ENCODE measurements at places on chromosomes 3 and 15.

- no peak for DNase-seq
Measured at GRCh38 chr15:23411841-23412240, 35.2 kb downstream of the GOLGA6L2 start.

DNA sequence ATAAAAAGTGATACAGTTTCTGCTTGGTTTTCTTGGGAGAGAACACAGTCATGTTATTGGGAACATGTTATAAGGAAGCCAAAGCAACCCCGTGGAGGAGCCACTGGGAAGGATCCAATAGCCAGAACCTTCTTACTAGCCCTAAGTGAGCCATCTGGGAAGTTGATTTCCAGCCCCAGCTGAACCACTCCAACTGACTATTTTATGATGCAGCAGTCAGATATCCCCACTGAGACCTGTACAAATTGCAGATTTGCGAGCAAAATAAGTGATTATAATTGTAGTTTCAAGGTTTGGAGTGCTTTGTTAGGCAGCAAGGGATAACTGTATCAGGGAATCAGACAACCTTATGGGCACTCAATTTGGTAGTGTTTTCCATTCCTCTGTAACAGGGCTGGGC lies 43.3 kb upstream of the ZPLD1 start:
- DNase-seq: no peak

DNA sequence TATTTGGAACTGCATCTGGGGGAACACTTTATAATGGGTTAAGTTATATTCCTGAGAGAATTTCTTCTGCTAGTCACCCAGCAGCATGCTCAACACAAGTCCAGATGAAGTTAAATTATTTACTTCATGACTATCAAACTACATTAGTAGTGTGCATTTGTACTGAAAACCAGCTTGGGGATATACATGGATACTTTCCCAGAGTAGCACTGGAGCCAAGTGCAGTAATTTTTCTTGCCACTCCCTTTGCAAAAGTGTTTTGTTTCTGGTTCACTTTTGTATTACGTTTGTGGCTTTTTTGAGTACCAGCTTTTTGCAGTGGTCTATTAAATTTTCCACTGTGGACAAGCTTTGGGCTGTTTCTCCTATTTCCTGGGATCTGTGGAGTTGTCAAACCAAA lies 243.0 kb downstream of the AGBL1 start:
- no peak for DNase-seq

DNA sequence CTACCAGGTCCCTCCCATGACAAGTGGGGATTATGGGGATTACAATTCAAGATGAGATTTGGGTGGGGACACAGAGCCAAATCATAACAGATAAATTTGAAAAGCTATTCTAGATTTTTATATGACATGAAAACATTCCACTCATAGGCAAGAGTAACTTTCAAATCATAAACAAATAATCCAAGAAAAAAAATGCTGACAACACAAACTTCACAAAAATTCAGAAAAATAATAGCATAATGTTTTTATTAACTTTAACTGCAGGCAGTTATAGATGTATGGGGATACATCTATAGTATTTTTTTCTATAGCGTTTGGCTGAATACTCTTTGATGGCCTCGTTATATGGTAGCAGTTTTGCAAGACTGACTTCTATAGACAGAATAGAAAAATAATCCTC lies 243.1 kb downstream of the ADAMTSL3 start:
- no peak for DNase-seq

GRCh38 chr15:68553994-68554720 lies 24.6 kb upstream of the CORO2B start:
- peak; percentile 75 for DNase-seq

- no peak for DNase-seq
Measured at GRCh38 chr3:135992072-135992471, 26.5 kb downstream of the PPP2R3A start.

- no peak for DNase-seq
Measured at GRCh38 chr3:159783780-159784742, 204.6 kb upstream of the IL12A start.

DNA sequence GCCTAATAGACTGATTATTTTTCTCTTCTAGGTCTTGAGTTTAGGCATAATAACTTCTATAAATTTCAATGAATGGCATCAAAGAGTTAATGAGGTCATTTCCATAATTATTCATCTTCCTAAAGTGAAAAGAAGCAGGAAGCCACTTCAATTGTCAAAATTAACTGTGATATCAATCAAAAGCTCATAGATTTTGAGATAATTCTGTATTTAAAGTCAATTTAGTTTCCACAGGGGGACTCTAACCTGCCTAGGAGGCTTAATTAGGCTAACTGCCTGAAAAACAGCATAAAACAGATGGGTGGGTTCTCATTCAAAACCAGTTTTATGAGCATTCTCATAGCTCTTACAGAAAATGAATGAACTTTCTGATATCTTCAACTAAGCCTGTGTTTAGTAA lies 177.8 kb downstream of the OTOL1 start:
- DNase-seq: no peak

GRCh38 chr3:189606774-189607173 lies 24.4 kb upstream of the TP63 start:
- DNase-seq: no peak

DNA sequence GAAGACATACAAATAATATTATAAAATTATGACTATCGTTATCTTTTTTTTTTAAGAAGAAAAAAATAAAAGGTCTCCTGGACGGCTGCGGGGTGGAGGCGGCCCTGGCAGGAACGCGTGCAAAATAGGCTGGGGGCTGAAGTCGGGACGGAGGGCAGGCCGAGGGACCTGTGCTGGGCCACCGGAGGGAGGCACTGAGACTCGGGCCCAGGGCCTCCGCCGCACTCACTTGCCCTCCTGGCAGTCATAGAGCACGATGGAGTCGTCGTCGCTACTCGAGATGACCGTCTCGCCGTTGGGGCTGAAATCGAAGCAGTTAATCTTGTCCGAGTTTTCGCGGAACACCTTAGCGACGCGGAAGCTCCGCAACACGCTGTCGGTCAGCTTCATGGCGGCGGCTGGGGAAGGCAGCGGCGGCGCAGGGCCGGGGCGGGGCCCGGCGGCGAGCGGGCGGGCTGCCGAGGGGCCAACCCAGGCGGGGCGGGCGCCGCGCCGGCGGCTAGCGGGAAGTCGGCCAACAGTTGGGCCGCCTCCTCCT lies 408 bp downstream of the WDR82 start:
- peak; percentile 62 for DNase-seq

GRCh38 chr3:37308247-37308646 lies 133.9 kb upstream of the LRRFIP2 start:
- peak; percentile 3 for DNase-seq

DNA sequence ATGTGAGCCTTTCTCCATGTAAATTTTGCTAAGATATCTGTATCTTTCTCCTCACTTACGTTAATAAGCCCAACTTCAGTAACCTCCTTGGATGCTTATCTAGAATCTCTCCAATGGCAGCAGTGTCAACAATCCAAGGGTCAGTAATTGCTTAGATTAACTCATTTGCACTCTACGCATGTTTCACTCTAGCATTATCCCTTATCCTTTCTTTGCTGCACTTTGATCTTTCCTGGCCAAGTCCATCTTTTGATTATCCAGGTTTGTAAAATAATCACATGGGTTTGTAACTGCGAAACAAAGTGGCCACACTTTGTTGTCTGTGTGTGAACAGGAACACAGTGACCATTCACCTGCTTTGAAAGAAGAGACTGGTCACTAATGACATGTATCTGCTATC lies 577.6 kb downstream of the RSL24D1 start:
- DNase-seq: no peak

DNA sequence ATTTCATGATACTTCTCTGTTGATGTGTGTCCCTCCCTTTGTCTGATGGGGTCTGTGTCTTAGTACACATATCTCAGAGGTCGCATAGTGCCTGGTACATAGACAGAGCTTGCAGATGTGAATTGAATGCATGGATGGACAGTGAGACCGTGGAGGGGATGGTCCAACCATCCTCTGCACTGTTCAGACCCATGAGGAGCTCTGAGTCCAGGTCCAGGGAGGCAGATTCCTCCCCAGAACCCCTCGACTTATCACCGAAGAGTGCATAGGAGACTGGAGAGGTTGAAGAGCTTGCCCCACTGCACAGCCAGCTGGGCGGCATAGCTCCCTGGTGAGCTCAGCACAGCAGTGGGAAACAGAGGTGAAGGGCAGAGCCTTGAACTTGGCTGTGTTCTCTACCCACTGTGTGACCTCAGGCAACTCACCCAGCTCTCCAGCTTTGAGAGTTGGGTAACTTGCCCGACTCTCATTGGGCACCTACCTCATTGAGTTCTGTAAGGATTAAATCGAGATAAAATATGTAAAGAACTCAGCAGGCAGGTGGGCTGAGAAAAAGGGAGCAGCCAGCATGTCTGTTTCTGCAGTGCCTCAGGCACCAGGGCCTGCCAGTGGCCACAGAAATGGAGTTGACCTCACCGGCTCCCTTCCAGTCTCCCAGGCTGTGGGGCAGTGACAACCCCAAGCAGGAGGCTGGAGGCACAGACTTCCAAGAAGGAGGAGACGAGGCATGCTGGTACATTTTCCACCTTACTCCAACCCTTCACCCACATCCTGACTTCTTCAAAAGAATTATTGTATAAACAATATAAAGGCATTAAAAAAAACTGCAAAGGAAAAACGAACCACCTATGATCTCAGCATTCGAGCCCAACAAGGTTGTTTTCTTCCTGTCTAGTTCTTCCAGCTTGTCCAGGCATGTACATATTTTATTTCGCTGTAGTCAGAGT lies 54.1 kb upstream of the TFRC start:
- no peak for DNase-seq

DNA sequence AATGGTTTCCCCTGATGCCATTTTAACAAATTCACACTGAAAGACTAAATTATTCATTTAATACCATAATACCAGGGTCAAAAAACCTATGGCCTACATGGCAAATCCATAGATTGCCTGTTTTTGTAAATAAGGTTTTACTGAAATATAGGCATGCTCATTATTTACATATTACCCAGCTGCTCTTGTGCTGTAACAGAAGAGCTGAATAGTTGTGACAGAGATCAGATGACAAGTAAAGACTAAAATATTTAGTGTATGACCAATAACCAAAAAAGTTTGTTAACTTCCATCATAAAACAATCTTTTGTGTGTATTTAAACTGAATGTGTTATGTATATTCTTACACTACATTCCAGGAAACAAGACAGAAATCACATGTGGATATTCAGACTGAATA lies 60.2 kb downstream of the DENND4A start:
- DNase-seq: no peak

DNA sequence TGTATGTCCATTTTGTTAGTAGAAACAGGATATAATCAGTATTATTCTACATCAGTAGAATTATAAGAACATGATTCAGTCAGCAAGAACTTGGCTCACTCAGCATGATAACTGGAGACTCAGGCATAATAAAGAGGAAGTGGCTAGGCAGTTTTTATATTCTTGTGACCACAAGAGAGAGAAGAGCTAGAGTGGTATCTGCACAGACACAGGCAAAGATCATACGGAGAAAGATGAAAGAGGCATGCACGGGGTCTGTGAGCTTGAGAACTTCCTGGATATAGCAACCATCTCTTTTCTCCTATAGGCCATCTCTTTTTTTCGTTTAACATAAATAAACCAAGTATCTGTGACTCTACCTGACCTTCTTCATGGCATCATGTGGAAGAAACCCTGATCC lies 46.8 kb downstream of the MYO5A start:
- DNase-seq: no peak

GRCh38 chr15:99446565-99447496 lies 119.0 kb upstream of the MEF2A start:
- DNase-seq: peak; percentile 56

- DNase-seq: no peak
Measured at GRCh38 chr15:50100486-50100885, 18.5 kb downstream of the ATP8B4 start.

DNA sequence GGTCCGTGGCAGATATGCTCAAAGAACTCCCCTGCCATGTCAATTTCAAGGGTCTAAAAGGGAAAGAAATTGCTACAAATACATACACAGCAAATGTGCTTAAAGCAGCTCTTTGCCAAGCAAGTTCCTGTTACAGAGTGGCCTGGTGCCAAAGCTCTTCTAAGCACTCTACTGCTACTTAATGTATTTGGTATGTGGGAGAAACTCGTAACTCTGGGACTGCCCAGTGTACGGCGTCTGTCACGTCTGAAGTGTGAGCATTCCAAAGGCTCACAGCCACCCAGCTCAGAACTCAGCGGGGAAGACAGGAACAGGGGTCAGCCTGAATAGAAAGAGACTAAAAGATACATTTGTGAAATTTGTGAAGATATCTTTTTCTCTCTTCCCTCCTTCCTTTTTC lies 54.6 kb downstream of the RBMS3 start:
- DNase-seq: peak; percentile 45

GRCh38 chr3:141986548-141987107 lies 110.2 kb downstream of the ATP1B3 start:
- DNase-seq: no peak

GRCh38 chr3:29279806-29280205 lies 1.1 kb upstream of the RBMS3 start:
- DNase-seq: no peak

GRCh38 chr3:120160050-120160449 lies 65.8 kb upstream of the GSK3B start:
- no peak for DNase-seq

DNA sequence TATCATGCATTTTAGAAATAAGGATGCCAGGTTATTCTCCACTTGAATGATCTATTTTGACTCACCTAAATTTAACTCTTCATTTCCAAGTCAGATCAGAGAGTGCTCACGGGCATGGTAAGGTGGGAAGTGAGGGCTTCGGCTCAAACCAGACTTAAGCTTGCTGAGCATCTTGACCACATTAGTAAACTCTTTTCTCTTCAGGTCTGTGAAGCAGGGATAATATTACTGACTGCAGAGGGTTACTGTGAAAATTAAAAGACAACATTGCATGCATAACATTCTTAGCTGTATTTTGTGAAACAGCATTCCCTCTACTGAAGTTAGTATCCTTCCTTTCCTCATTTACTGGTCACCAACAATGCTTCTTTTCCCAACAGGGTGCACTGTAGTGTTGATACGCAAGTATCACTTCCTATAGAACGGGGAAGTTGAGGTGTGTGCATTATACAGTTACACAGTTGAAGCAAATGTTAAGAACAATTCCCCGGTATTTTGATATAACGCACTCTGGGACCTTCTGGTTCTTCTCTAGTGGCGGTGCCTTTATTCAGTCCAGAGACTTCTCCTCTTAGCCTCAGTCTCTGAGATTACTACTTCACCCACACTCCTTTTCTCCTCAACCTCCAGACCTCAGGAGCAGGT lies 74.1 kb upstream of the MNS1 start:
- DNase-seq: no peak

DNA sequence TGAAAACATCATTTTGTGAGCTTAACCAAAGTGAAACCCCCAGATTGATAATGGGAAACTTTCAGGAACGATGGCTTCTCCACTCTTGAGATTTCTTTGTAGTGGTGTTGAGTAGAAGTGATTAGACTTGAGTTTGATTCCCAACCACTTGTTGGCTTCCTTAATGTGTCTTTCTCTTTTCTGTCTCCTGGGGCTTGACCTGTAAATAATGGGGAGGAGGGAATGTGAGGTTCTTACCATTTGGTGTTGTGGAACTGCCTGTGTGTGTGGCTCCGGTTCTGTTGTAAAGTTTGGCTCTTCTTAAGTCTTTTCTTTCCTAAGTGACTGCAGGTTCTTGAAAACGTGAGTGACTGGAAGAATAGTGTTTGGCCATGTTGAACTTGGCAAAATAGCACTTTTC lies 2.7 kb downstream of the CDV3 start:
- no peak for DNase-seq

Measured in NCI-H345 (cell line).